Stimulated activated CD4-positive, alpha-beta T cell treated with anti-CD3 and anti-CD28 coated beads, TNF-alpha, amount 100 ng/mL, for 1 hour (primary cell): ENCODE measurements at places on chromosomes 16 and 17.

GRCh38 chr17:57413848-57414651 lies 157.7 kb downstream of the MSI2 start:
- DNase-seq, result no peak

DNA sequence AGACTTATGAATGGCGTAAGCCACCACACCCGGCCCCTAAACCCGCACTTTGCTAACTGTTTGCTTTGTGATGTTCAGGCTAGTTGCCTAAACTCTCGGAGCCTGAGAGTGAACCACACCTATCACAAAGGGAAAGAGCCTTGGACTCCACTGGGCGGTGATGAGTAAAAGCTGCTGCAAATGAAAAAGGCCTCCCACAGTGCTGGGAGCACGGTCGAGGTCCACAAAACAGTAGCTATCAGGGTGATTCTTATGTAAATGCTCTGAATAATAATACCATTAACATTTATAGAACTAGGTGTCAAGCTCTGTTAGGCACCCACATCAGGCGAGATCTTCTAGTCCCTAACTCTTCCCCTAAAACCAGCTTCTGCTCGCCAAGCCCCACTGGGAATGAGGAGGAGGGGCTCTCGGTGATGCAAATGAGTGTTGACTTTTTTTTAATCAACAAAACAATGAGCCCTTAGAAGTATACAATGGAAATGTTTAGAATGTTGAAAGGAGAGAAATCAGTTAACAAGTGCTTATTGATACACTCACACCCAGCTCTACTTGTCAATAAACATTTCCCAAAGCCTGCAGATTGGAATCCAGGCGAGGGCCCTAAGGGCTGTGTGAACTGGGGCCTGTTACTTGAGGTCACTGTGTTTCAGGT lies 19.8 kb downstream of the FBRS start:
- no peak for DNase-seq

- no peak for DNase-seq
Measured at GRCh38 chr17:57051886-57052361, 33.1 kb upstream of the AKAP1 start.

DNA sequence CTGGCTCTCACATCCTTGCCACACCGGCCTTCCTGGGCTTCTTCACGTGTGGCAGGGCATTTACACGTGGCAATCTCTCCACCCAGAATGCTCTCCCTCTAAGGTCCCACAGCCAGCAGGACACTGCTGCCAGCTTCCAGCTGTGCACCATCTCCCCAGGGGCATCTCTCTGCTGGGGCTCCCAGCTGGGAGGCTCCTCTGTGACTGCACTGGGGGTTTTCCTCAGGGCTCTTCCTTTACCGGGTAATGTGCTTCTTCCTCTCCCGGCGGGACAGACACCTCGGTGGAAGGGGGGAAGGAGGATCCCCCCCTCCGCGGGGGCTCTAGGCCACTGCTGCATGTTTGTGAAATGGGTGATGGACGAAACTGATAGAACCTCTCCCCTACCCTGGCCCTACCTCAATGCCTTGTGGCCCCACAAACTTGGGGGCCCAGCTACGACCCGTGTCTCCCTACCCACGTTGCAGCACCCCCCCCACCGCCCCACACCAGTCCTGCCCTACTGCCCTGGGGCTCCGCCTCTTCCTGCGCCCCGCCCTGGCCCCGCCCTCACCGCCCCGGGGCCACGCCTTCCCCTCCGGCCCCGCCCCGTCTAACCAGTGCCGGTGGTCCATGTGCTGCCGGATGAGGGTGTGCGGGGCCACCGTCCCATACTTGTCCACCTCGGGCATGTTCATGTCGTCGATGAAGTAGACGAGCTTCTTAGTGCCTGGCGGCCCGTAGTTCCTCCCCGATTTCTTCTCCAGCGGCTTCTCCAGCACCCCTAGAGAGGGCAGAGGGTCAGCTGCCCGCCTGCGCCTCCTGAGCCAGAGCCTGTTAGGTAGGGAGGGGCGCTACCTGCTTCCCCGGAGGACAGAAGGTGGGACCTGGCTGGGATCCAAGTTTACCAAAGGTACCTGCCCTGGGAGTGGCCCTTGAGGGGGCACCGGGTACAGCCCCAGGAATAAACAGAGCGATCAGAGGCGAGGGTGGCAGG lies 92.6 kb downstream of the DNAH17 start:
- peak; percentile 12 for DNase-seq

- DNase-seq, result no peak
Measured at GRCh38 chr17:73142872-73143381, 21.9 kb upstream of the SSTR2 start.

DNA sequence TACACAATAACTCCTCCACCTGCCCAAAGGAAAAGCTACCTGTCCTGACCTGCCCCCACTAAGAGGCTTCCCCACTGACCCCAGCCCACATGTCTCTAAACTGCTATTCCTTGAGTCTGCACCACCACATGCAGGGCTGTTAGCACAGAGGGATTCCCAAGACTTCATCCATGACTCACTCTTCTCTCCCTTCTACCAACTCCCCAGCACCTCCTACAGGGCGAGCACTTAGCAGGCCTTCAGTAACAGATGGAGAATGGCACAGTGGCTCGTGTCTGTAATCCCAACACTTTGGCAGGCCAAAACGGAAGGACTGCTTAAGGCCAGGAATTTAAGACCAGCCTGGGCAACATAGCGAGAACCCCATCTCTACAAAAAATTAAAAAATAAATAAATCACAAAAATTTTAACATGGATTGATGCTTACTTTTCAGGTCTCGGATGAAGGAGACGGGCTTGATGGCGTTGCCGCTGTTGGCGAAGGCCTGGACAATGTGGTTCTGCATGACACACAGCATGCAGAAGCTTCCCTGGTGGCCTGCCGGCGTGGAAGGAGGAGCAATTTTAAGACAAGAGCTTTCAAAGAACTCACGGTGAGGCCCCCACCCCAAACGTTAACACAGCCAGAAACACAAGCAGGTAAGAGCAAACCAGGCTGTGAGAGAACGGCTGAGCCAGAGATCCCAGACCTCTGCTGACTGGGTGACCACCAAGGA lies 12.0 kb downstream of the USP36 start:
- no peak for DNase-seq

GRCh38 chr16:62041401-62041800 lies 5.2 kb upstream of the CDH8 start:
- no peak for DNase-seq

GRCh38 chr17:73910821-73911515 lies 266.7 kb upstream of the SDK2 start:
- DNase-seq, result no peak

DNA sequence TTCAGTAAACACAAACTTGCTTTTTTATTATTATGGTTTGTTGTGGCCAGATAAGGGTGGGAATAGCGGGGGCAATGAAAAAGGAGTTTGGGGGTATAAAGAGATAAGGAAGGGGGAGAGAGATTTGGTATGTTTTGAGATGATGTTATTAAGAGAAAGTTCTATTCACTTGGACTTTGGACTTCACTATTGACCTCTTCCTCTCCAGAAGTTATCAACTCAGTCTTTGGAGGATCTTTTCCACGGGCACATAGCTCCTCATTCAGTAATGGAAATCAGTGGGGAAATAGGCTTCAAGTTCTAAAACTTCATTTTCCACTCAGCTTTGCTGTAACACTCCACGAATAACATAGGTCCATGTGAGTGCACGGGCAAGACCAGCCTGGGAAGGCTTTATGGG lies 23.2 kb downstream of the PROCA1 start:
- DNase-seq, result no peak

DNA sequence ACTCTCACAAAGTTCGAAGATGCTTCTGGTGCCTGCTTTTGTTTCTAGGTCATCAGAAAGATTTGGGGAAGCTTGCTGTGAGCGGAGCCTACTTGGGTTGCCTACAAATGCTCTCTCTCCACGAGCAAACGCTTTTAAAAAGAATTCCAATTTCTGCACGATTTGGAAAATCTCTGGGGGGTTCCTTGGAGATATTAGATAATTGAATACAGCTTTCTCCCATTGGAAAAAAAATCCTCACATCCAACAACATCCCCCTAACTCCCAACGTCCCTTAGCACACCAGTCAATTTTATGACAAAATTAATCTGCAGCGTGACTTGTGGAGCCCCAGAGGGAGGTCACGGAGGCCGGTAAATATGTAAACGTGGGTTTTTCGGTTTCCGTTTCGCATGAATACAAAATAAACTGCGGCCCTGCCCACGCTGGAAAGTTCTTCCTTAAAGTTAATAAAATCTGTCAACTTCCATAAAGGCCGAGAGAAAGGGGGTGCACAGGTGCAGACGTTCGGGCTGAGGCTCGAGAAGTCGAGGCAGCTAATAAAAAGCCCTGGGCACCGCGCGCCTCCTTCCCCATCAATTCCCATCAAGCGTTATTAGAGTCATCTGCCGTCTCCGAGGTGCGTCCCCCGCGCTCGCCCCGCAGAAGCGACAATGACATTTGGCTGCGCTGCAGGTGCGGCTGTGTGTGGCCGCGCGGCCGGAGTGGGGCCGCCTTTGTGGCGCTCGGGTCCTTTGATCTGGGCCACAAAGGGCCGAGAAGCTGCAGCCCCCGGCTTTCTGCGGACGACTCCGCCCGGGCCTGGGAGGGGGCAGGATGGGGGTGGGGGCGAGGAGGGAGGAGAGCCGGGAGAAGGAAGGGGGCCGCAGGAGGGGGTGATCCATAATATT lies 37.6 kb downstream of the SALL1 start:
- DNase-seq, result no peak

- DNase-seq, result no peak
Measured at GRCh38 chr17:4329838-4330237, 36.6 kb downstream of the UBE2G1 start.

GRCh38 chr17:71111934-71112333 lies 942.6 kb downstream of the KCNJ2 start:
- no peak for DNase-seq

DNA sequence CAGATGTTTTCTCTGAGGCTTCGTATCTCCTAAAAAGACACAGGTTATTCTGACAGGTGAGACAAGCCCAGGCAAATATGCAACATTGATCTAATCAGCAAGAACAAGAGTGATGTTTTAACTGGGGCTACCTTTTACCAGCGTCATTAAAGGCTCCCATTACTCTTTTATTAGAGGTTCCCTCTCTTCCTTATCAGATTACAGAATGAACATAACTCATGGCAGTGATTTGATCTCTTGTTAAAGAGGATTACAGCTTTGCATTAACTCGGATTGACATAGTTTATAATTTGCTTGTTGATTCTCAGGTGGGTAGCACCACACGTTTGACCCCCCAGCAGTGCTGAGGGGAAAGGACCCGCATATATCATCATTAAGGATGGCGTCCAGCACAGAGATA lies 90.5 kb downstream of the AATF start:
- DNase-seq, result no peak

GRCh38 chr16:22188595-22189442 lies 17.3 kb upstream of the EEF2K start:
- DNase-seq, result no peak

- no peak for DNase-seq
Measured at GRCh38 chr16:9970796-9971195, 211.4 kb downstream of the GRIN2A start.

DNA sequence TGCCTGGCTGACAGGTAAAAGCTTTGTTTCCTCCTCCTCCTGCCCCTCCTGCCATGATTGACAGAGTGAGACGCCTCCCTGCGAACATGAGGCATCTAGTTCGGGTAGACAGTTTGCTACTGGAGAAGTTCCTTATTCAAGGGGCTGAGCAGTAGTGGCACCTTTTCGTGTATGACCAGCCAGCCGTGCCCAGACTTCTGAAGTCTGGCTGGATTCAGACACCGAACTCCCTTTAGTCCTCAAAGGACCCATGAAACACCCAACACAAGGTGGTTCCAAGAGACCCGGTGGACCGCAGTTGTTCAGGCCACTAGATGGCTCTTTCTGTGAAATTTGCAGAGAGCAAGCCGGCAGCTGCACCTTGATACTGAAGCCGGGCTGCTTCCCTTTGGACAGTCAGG lies 192.8 kb downstream of the XYLT1 start:
- DNase-seq, result no peak

DNA sequence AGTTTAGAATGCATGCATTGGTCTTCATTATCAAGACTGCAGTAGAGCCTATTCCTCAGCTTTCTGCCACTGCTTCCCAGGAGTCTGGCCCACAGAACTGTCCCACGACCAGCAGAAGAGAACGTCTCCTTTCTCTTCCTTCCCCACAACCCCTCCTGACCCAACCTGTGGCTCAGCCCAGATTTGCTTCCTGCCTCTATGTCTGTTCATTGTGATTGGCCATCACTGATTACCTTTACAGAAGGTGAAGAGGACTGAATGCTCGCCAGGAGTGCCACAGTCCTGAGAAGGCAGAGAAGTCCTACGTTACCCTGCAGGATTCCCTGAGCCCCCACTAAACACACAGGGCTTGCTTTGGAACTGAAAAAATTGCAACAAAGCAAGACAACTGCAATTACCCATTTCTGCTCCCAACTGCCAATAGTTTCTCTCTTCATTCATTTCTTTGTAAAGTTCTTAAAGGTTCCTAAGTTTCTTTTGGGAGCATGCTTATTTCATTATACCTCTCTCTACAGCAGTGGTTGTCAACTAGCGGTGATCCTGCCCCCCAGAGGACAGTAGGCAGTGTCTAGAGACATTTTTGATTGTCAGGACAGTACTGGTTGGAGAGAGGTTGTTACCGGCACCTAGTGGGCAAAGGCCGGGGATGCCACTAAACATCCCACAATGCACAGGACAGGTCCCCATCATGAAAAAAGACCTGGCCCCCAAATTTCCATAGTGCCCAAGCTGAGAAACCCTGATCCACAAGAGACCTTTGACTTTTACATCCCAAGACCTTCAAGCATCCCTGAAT lies 4.5 kb upstream of the NAT9 start:
- DNase-seq, result no peak

GRCh38 chr16:4231367-4231766 lies 10.5 kb downstream of the SRL start:
- no peak for DNase-seq

DNA sequence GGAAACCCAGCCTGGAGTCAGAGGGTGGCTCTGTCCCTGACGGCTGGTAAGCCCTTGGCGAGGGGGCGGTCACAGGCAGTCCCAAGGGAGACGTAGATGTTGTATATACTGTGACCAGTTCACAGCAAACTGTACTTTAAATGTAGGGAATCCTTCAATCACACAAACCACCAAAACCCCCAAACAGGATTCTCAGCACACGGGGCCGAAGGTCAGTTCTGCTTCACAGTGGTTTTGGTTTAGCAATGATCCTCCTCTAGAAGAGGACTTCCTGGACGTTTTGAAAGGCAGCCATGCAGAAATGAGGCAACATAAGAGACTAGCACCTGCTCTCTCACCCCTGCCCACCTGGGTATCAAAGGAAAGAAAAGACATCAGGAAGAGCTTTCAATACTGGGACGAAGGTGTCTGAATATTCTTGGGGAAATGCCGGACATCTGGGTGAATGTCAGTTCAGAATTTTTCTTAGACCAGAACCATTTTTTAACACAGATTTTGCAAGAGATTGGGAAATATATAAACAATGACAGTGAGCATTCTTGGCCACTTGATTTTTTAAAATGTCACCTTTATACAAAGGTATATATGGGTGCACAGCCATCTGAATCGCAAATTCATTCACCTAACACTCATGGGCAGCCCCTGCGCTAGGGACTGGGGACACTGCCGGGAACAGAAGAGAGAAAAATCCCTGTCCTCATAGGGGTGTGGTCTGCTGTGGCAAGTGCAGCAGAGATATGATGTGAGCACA lies 74.2 kb downstream of the CRISPLD2 start:
- no peak for DNase-seq

GRCh38 chr16:70715055-70715858 lies 29.4 kb upstream of the MTSS2 start:
- DNase-seq, result no peak

GRCh38 chr17:57535249-57535966 lies 209.7 kb downstream of the CCDC182 start:
- no peak for DNase-seq
